ENCODE measurements at places on chromosomes 5 and 9. TPM values are rescaled to one million over a fixed set of nuclear protein-coding genes. Genes with fewer than 3 reads are reported as not detected.

Gene CER1
- not detected for total RNA-seq

Gene AJM1
- 0.88 TPM for total RNA-seq

Gene SLC6A19
- not detected for total RNA-seq

GRCh38 chr5:68919988-68920490 is 173.8 kb upstream of the SLC30A5 start:
- DNase-seq = no peak

GRCh38 chr5:10668697-10669096 is 92.3 kb downstream of the DAP start:
- DNase-seq = no peak

GRCh38 chr5:173781432-173781815 is 106.7 kb upstream of the CPEB4 start:
- DNase-seq = no peak

Data from osteoblast (primary cell).